M059J (cell line): ENCODE measurements at places on chromosomes 5 and 9. TPM values are rescaled to one million over a fixed set of nuclear protein-coding genes. Genes with fewer than 3 reads are reported as not detected.

- no peak for DNase-seq
Observed at GRCh38 chr5:171094356-171094755, 214.7 kb upstream of the TLX3 start.

- no peak for DNase-seq
Observed at GRCh38 chr5:72226950-72227349, 93.1 kb downstream of the MRPS27 start.

DNA sequence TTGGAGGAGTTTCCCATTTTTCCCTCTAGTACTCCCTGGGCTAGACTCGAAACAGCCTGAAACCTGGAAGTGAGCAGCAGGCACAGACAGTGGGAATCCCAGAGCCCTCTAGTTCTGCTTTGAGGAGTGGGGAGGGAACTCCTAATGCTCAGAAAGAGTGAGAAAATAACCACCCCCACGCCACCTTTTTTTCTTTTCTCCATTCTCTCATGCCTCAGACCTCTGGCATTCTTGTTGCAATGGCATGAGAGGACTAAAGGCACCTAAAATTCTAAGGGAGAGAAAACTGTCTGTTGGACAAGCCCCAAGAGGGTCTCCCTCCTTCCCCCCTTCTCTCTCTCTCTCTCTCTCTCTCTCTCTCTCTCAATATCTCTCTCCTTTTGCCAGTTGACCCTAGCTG, 15.1 kb upstream of the IRF1 start:
- no peak for DNase-seq

GRCh38 chr9:82108941-82109340, 120.4 kb downstream of the SPATA31D1 start:
- no peak for DNase-seq

Gene APBB3
- total RNA-seq, result 0.54 and 3.4 TPM in 2 replicates

Gene TTLL11
- 3.9 and 4.7 TPM in 2 replicates for total RNA-seq

- DNase-seq, result no peak
Observed at GRCh38 chr5:86861512-86861911, 243.8 kb downstream of the COX7C start.

DNA sequence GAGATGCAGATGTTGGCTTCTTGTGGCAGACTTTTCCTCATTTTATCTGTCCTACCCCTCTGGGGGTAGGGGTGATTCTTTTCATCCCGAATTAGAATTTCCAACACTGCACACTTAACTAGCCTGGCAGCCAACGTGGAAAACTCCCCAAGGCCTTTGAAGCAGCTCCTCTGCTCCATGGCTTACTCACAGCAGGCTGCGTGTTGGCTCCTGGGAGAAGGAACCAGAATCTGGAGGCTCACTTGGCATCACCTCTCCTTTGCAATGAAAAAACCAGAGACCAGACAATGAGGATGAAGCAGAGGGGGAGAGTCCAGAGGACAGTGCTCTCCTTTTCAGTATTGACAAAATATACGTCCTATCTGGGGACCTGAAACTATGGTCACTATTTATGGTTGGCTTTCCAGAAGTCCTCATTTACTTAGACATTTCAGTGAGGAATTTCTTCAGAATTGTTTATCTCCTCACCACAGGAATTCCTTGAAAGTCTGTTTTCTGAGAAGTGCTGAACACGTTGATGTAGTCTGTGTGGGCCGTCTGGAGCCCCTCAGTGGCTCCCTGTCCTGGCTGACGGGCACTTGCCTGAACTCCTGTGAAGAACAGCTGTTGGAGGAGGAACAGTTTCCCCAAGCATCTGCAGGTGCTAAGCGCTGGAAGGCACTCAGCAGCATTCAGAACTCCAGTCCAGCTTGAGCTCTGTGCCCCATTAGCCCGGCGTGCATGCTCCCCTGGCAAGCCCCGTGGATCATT, 231.3 kb downstream of the RFK start:
- DNase-seq, result no peak

- DNase-seq, result peak; percentile 41
Observed at GRCh38 chr9:7324152-7324598, 475.4 kb downstream of the DMAC1 start.

DNA sequence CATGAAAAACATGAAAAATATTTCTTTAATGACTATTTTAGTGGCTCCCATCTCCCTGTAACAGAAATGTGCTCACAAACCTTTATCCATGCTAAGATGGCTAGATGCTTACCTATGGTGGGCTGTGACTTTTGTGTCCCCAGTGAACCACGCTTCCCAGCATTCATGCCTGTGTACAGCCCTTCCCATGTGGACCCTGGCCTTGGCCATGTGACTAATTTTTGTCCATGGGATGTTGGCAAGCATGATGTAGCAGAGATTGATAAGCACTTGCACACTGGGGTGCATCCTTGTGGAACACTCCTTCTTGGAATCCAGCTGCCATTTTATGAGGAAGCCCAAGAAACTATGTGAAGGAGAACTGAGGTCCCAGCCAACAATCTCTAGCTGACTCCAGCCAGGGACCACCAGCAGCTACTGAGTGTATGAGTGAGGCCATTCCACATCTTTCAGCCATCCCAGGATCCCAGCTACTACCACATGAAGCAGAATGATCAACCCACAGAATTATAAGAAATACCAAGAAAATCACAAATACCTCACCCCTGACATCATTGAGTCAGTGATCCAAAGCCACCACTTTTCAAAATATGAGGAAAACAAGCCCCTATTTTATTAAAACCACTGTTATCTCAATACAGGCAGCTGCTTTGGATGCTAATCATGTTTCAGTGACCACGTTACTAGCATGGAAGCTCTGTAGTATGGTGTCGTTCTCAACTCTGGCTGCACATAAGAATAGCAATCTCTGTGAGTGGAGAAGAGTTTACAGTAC, 16.1 kb upstream of the RAI14 start:
- DNase-seq, result peak; percentile 48

Gene TAS2R1
- total RNA-seq, result not detected in 2 replicates

GRCh38 chr5:1110307-1111240, 1.3 kb downstream of the SLC12A7 start:
- no peak for DNase-seq

Gene PCDHGA8
- total RNA-seq, result 0.07 TPM in 1 of 2 replicates, not detected in the other

Gene ZNF354C
- 0.32 and 0.84 TPM in 2 replicates for total RNA-seq

- peak; percentile 18 for DNase-seq
Observed at GRCh38 chr5:55360190-55360589, 52.4 kb downstream of the MTREX start.
